ENCODE measurements at places on chromosomes 7 and 10. TPM values are rescaled to one million over a fixed set of nuclear protein-coding genes. Genes with fewer than 3 reads are reported as not detected.

DNA sequence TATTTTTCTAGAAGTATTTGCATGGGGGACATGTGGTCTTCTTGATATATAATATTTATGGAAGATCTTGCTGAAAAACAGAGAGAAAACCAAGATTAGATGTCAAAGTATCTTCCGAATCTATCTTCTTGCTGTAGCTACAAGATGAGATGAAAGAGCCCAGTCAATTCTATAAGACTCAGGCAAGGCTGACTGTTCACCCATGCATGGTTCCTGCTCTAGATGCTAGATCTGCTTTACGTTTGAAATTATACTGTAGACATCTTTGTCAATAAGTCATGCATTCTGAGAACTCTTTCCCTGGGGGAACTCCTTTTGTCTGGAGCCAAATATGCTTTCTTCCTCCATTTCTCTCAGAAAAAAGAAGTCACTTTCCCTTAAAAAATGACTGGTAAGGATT lies 1292.0 kb downstream of the XPNPEP1 start:
- no peaks in the 10 kb centered on the region for H3K4me1 ChIP-seq
- no peak overlapping the region for H3K4me3 ChIP-seq
- H3K27me3 ChIP-seq: no peaks in the 10 kb centered on the region
- no peaks in the 10 kb centered on the region for H3K36me3 ChIP-seq
- DNase-seq: no peak

GRCh38 chr7:129646369-129647021 lies 35.0 kb downstream of the NRF1 start:
- H3K36me3 ChIP-seq: no peaks in the 10 kb centered on the region
- H3K27me3 ChIP-seq: no peaks in the 10 kb centered on the region
- H3K4me1 ChIP-seq: no peaks in the 10 kb centered on the region
- no peak overlapping the region for H3K27ac ChIP-seq
- DNase-seq: no peak
- no peak overlapping the region for H3K4me3 ChIP-seq

DNA sequence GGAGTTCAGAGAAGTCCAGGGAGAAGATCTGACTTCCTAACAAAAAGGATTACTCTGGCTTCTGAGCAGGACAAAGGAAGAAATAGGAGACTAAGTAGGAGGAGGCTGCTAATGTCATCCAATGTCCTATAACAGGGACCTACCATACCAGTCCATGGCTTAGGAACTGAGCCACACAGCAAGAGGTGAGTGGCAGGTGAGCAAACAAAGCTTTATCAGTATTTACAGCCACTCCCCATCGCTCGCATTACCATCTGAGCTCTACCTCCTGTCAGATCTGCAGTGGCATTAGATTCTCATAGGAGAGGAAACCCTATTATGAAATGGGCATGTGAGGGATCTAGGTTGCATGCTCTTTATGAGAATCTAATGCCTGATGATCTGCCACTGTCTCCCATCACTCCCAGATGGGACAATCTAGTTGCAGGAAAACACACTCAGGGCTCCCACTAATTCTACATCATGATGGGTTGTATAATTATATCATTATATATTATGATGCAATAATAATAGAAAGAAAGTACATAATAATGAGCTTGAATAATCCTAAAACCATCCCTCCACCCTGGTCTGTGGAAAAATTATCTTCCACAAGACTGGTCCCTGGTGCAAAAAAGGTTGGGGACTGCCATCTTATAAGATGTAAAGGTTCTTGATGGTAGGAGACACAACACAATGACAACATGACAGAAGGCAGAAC lies 487.4 kb downstream of the PLXDC2 start:
- DNase-seq: no peak
- H3K36me3 ChIP-seq: no peaks in the 10 kb centered on the region
- H3K4me3 ChIP-seq: no peak overlapping the region
- H3K27me3 ChIP-seq: no peaks in the 10 kb centered on the region
- no peaks in the 10 kb centered on the region for H3K4me1 ChIP-seq

- H3K27ac ChIP-seq: no peak within 1 kb of the TSS
- H3K4me1 ChIP-seq: peaks cover 10% of the 10 kb centered on the region
- H3K4me3 ChIP-seq: peak within 1 kb of the TSS; percentile 59
- no peak for DNase-seq
- H3K36me3 ChIP-seq: no peaks in the 10 kb centered on the region
- H3K27me3 ChIP-seq: peaks cover 9% of the 10 kb centered on the region
Measured at GRCh38 chr10:111076682-111077478, at the start of gene ADRA2A. Gene ADRA2A, plus strand, starts transcription at chr10:111077029. Its CDS starts 968 bp downstream, at chr10:111077997.

- DNase-seq: no peak
- H3K4me1 ChIP-seq: no peaks in the 10 kb centered on the region
- peaks cover 7% of the 10 kb centered on the region for H3K36me3 ChIP-seq
- H3K4me3 ChIP-seq: no peak overlapping the region
- no peaks in the 10 kb centered on the region for H3K27me3 ChIP-seq
Measured at GRCh38 chr10:122190176-122190943, 80.7 kb upstream of the BTBD16 start.

GRCh38 chr7:50834679-50835078 lies 52.0 kb upstream of the GRB10 start:
- no peak overlapping the region for H3K27ac ChIP-seq
- peaks cover 15% of the 10 kb centered on the region for H3K4me1 ChIP-seq

DNA sequence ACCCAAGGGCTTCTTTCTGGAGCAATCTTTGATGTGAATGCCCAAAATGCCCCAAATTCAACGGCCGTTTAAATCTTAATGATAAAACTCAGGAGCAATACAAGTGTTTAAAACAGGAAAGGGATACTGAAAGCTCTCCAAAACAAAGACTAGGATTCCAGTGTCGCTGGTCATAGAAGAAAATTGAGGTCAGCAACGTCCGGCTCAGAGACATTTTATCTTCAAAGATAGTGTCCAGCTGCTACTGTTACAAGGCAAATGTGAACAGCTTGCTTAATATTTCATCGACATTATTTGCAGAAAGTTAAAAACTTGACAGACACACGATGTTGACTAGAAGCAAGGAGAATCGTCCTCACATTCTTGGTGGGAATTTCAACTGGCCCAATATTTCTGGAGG lies 15.4 kb upstream of the CTBP2 start:
- no peaks in the 10 kb centered on the region for H3K36me3 ChIP-seq
- no peak overlapping the region for H3K27ac ChIP-seq
- H3K4me3 ChIP-seq: no peak overlapping the region
- no peaks in the 10 kb centered on the region for H3K4me1 ChIP-seq

- H3K4me3 ChIP-seq: no peak overlapping the region
- peak overlapping the region; percentile 46 for H3K27ac ChIP-seq
- no peak for DNase-seq
- H3K36me3 ChIP-seq: peaks cover 43% of the 10 kb centered on the region
- H3K4me1 ChIP-seq: no peaks in the 10 kb centered on the region
- H3K27me3 ChIP-seq: no peaks in the 10 kb centered on the region
Measured at GRCh38 chr7:116258734-116259133, 48.4 kb downstream of the TES start.

DNA sequence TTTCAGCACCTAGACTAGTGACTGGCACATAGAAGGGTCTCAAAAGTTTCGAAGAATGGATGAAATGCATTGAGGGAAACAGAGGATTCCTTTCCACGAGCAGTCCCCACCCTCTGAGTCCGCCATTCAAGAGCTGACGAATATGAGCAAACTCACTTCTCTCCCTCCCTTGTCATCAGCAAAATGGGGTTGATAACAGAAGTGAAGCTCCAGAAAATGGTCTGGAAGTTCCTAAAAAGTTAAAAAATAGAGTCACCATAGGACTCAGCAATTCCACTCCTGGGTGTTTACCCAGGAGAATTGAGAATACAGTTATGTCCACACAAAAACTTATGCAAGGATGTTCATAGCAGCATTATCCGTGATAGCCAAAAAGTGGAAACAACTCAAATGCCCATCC lies 25.0 kb upstream of the SRGN start:
- H3K27me3 ChIP-seq: no peaks in the 10 kb centered on the region
- H3K27ac ChIP-seq: peak overlapping the region; percentile 96
- no peak for DNase-seq
- peaks cover 19% of the 10 kb centered on the region for H3K4me1 ChIP-seq

DNA sequence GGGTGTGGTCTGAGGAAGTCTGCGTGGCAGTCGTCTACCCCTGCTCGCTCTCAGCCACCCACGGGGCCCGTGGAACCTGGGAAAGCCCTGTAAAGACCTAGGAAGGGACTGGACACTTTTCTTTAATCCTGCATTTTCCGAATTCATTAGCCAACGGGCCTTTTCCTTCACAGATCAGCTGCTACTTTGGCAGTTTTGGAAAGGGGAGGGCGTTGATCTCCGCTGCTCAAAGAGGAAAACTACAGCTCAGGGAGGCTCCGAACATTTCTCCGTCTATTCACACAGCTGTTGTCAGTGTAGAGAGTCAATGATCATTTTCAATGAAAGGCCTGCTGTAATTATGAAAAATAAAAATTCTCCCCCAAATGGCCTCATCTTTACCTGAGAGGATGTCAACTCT lies 450.1 kb upstream of the MKI67 start:
- no peak overlapping the region for H3K27ac ChIP-seq
- H3K4me3 ChIP-seq: no peak overlapping the region
- no peaks in the 10 kb centered on the region for H3K36me3 ChIP-seq
- no peaks in the 10 kb centered on the region for H3K4me1 ChIP-seq
- H3K27me3 ChIP-seq: no peaks in the 10 kb centered on the region
- no peak for DNase-seq

DNA sequence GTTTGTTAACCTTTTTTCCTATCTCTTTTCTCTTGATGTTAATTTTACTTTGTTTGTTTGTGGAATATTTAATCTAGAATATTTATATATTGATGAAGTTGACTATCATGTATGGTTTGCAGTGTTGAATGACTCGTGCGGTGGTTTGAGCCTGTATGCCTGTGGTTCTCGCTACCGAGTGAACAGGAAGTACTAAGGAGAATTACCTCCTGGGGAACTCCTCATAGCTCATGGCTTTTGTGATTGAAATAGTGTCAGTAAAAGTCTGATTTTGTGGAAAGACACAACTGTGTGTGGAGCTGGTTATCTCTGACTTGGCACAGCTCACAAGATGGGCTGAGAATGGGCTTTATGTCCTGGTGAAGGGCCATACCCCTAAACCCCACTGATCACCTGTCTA lies 498.6 kb downstream of the GLRX3 start:
- no peak overlapping the region for H3K27ac ChIP-seq
- H3K27me3 ChIP-seq: no peaks in the 10 kb centered on the region
- no peaks in the 10 kb centered on the region for H3K4me1 ChIP-seq
- DNase-seq: no peak

DNA sequence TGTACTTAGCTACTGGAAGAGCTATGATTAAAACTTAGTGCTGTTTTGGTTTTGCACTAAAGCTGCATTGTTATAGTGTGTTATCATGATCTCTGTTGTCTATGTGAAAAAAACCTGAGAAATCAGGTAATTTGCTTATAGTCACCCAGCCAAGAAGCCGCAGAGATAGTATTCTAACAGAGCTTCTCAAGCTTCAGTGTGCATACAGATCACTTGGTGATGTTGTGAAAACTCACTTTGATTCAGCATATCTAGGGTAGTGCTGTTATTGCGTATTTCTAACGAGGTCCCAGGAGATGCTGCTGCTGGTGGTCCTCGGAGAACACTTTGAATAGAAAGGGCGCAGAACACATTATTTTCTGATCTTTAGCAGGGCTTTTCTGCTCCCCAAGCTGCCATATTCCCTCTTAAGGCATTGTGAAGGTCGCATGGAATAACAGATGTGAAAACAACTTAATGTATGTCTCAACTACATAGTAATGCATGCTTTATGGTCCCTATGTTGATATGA lies 68.4 kb upstream of the PDCD4 start:
- H3K27ac ChIP-seq: peak overlapping the region; percentile 58
- DNase-seq: no peak
- peaks cover 5% of the 10 kb centered on the region for H3K36me3 ChIP-seq

DNA sequence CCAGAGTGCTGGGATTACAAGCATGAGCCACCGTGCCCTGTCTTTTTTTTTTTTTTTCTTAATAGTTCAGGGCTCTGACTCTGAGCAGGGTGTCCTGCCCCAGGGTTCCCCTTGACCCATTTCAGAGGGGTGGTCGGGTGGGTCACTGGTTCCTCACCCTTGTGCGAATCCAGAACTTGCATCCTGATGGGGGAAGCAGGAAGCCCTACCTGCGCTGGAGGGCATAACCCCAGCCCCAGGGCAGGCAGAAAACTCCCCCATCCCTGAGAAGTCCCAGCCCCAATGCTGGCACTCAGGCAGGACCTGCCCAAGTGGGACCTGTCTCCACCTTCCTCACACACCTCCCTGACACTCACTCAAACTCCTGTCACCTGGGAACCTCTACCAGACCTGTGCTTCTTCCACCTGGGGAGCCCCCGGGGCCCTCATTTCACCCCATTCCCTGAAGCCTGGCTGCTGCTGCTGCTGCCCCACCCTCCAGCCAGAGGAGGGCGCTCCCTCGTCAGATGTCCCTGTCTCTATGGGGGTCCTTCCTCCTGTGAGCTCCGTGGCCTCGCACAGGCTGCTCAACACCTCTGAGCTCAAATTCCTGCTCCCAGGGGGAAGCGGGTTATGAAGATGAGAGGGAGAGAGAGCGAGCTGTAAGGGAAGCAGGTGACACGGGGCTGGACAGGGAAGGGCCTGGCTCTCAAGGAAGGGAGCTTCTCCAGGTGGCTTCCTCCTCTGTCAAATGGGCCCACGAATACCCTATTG lies 15.1 kb upstream of the ZNF273 start:
- H3K4me1 ChIP-seq: peaks cover 25% of the 10 kb centered on the region
- no peaks in the 10 kb centered on the region for H3K27me3 ChIP-seq
- H3K4me3 ChIP-seq: peak overlapping the region; percentile 56
- no peaks in the 10 kb centered on the region for H3K36me3 ChIP-seq
- DNase-seq: no peak

- H3K4me1 ChIP-seq: no peaks in the 10 kb centered on the region
- no peak overlapping the region for H3K27ac ChIP-seq
- H3K27me3 ChIP-seq: no peaks in the 10 kb centered on the region
- no peak for DNase-seq
- H3K4me3 ChIP-seq: no peak overlapping the region
- H3K36me3 ChIP-seq: no peaks in the 10 kb centered on the region
Measured at GRCh38 chr10:132967540-132967939, 25.2 kb upstream of the CFAP46 start.

- no peaks in the 10 kb centered on the region for H3K36me3 ChIP-seq
- H3K4me3 ChIP-seq: peak overlapping the region; percentile 33
- peak overlapping the region; percentile 26 for H3K27ac ChIP-seq
- H3K27me3 ChIP-seq: no peaks in the 10 kb centered on the region
- DNase-seq: no peak
- no peaks in the 10 kb centered on the region for H3K4me1 ChIP-seq
Measured at GRCh38 chr10:58715061-58715460, 202.4 kb downstream of the BICC1 start.

- DNase-seq: no peak
- H3K36me3 ChIP-seq: no peaks in the 10 kb centered on the region
- peaks cover 11% of the 10 kb centered on the region for H3K4me1 ChIP-seq
- no peak overlapping the region for H3K4me3 ChIP-seq
- H3K27me3 ChIP-seq: no peaks in the 10 kb centered on the region
Measured at GRCh38 chr10:91691981-91692380, 59.1 kb upstream of the PPP1R3C start.

DNA sequence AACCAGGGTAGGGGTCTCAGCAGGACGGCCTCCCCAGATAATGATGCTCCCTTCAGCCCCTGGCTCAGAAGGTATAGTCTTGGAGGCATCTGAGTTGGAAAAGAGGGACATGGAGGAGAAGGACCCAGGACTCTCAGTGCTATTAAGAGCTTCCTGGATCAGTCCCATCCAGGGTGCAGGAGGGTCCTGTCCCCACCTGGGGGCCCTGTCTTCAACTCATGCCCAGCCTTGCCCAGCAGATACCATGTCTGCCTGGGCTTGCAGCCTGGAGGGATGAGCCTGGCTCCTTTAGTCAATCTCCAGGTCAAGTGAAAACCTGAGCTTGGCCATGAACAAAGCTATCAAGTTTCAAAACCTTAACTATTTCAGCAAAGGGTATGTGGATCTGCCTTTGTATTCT lies 67.6 kb downstream of the PRTFDC1 start:
- DNase-seq: no peak
- no peaks in the 10 kb centered on the region for H3K27me3 ChIP-seq
- H3K36me3 ChIP-seq: no peaks in the 10 kb centered on the region
- H3K4me1 ChIP-seq: no peaks in the 10 kb centered on the region

Gene OPN4
- total RNA-seq: not detected

Gene TAC1
- not detected for total RNA-seq

Gene CTBP2
- 57.7 TPM for total RNA-seq

Gene LRIT1
- not detected for total RNA-seq
